ENCODE measurements at places on chromosomes 12 and 14.
A peak's percentile ranks its signal among the peaks of the same experiment; 100 is the strongest.

DNA sequence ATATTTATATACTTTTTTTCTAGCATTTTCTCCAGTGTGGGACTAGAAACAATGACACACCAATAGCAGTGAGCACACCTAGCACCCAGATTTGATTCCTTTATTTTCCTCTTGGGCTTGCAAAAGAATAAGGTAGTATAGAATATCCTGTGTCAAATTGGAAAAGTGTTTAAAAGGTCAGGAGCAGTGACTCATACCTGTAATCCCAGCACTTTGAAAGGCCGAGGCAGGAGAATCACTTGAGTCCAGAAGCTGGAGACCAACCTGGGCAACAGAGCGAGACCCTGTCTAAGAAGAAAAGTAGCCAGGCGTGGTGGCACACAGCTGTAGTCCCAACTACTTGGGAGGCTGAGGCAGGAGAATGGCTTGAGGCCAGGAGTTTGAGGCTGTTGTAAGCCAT lies 53.8 kb upstream of the SGPP1 start:
- no peak for DNase-seq

GRCh38 chr12:117293510-117293909 lies 67.9 kb downstream of the NOS1 start:
- no peak for DNase-seq

- DNase-seq = peak; percentile 80
Observed at GRCh38 chr14:102235275-102235897, 69.6 kb downstream of the MOK start.

- no peak for DNase-seq
Observed at GRCh38 chr14:103721334-103722120, 5.9 kb downstream of the ZFYVE21 start.

DNA sequence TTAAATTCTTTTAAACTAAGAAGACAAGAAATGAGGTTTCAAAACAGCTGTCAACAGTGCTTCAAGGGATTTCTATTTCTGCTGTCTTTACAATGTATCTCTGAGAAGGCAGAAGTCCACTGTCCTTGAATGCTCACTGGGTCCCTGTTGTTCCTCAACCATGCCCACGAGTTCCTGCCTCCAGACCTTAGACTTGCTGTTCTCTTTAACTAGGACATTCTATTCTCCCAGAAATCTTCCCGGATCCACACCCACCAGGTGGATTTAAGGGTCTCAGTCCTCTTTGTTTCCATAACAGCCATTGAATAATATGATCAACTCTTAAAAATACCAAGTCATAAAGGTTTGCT lies 6.7 kb upstream of the SLC41A2 start:
- DNase-seq = no peak

DNA sequence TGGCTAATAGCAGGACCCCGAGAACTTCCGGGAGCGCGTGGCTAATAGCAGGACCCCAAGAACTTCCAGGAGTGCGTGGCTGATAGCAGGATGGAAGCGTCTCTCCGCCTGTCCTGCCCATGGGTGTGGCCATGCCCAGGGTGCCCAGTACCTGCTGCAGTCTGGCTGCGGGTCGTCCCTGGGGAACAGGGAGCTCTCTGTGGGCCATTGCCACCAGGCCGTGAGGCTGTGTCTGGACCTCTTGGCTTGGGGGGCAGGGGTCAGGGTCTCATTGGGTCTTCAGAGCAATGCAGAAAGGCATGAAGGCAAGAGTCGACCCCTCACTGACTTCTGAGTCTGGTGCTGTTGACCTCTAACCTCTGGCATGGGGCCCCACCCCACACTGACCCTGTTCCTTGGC lies 35.4 kb downstream of the PACS2 start:
- no peak for DNase-seq

- no peak for DNase-seq
Observed at GRCh38 chr12:59904874-59905521, 309.2 kb downstream of the SLC16A7 start.

DNA sequence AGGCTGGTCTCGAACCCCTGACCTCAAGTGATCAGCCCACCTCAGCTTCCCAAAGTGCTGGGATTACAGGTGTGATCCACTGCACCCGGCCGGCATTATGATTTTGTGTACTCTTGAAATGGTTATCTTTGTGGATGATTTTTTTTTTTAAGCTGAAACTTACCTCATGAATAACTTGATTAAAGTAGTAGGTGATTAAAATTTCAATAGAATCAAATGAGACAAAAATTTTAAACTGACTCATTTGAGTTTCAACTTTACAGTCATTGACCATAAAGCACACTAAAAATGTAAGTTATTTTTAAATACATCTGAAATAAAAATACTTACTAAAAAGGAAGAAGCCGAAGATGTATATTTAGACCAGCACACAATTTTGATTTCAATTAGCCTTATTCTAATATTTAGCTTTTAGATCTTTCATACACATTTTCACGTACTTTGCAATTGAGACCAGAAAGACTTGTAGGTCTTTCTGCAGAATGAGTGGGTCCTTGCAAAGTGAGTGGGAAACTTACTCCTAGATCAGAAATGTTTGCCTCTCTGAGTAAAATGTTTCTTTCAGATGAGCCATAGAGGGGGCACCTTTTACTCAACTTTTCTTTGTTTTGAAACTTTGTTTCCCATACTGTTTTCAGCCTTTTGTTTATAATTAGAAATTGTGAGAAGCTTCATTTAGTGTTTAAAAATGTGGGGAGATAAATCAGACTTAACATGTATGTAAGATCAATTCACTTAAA lies 34.2 kb downstream of the TMPO start:
- DNase-seq = no peak

DNA sequence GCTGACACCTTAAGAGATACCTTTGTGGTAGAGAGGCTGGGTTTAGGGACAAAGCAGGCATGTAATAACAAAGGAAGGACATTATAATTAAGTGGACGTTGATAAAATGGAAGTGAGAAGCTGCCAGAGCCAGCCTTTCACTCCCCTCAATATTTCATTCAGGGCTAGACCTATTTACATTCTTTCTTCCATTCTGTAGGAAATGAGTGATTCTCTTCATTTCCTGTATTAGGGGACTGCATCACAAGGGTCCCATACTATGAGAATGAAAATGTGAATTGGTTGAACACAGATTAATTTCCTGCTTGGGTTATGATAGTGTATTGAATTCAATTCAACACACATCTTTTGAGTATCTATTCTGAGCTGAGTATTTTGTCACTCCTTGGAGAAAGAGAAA lies 143.0 kb downstream of the OTOGL start:
- DNase-seq = no peak

All from lung (tissue), 17 donors.